ENCODE measurements at places on chromosomes 11 and 22. TPM values are rescaled to one million over a fixed set of nuclear protein-coding genes. Genes with fewer than 3 reads are reported as not detected.

Gene PLAAT4
- total RNA-seq = 122 TPM

Gene VPS37C
- total RNA-seq = 4.1 TPM

DNA sequence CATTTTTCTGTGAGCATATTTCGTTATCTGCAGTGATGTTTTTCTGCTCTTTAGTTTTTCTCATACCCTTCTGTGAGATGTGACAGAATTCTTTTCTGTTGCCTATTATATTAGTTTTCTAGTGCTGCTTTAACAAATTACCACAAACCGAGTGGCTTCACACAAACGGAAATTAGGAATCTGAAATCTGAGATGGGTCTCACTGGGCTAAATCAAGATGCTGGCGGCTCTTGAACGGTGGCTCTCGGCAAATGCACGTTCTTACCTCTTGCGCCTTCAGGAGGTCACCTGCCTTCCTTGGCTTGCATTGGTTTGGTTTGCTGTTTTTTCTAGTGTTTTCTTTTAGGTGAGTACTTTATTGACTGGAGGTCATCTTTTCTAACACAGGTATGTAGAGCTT, 13.0 kb downstream of the ZBED4 start:
- DNase-seq = no peak

DNA sequence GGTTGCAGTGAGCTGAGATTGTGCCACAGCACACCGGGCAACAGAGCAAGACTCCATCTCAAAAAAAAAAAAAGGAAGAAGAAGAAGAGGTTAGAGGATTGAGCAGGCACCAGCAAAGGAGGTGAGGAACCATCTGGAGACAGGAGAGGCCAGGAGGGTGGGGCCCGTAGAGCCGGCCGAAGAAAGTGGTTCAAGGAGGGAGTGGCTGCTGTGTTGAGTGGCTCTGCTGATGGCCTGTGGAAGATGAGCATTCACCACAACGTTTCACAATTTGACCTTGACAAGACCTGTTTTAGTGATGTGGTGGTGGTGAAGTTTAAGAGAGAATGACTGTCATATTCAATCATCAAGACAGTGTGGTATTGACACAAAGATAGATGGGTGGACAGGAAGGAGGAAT, 6.8 kb upstream of the CTSD start:
- DNase-seq = no peak

DNA sequence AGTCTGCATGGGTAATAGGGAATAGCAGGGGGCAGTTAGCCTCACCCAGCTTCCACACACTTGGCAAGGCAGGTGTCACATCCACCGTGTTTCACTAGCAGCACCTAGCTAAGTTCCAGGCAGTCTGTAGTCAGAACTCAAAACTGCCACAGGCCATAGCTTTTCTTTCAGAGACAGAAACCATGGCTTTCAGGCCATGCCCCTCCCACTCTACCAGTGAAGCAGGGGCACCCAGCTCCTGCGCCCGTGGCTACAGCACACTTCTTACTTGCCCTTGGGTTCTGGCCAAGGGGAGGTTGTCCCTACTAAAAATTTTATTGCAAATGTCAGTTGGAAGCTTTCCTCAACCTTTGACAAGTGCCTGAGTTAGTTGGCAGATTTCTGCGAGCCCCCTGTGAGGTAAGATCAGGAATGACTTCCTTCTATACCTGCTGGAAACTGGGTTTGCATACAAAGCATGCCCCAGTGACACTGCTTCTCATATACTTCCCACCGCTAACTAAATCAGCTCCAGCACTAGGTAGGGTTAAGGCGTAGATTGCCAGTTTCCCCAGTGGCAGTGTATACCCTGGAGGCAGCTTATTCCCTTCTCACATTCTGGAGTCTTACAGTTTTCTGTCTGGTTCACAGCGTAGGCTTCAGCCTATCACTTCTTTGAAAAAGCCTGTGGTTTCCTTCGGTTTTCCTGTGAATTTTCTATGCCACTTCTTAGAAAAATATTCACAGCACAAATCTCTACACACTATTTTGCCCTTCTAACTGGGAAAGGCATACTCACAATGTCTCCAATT, 139.0 kb upstream of the LUZP2 start:
- DNase-seq = no peak

Data from naive thymus-derived CD4-positive, alpha-beta T cell (primary cell).